PC-9 (cell line): ENCODE measurements at places on chromosomes 3 and 15. TPM values are rescaled to one million over a fixed set of nuclear protein-coding genes. Genes with fewer than 3 reads are reported as not detected.

The SLC51B gene
- total RNA-seq = not detected in 2 replicates

The LSMEM2 gene
- total RNA-seq = 0.35 and 0.55 TPM in 2 replicates

The GXYLT2 gene
- 1.7 and 2.9 TPM in 2 replicates for total RNA-seq

The TF gene
- 0.18 and 0.24 TPM in 2 replicates for total RNA-seq

The RARRES1 gene
- 9.3 and 20.5 TPM in 2 replicates for total RNA-seq

The ZNF280D gene
- 21.9 and 26.8 TPM in 2 replicates for total RNA-seq

The CEP19 gene
- total RNA-seq = 3.4 and 5.5 TPM in 2 replicates

The PCYT1A gene
- 74.4 and 91.2 TPM in 2 replicates for total RNA-seq

- no peak overlapping the region for H3K27ac ChIP-seq
- no peak overlapping the region for H3K4me3 ChIP-seq
- DNase-seq = no peak
- no peaks in the 10 kb centered on the region for H3K27me3 ChIP-seq
- H3K4me1 ChIP-seq = no peaks in the 10 kb centered on the region
- H3K36me3 ChIP-seq = no peaks in the 10 kb centered on the region
These were observed 51.7 kb downstream of the GPR176 start for GRCh38 chr15:39868396-39868795.

DNA sequence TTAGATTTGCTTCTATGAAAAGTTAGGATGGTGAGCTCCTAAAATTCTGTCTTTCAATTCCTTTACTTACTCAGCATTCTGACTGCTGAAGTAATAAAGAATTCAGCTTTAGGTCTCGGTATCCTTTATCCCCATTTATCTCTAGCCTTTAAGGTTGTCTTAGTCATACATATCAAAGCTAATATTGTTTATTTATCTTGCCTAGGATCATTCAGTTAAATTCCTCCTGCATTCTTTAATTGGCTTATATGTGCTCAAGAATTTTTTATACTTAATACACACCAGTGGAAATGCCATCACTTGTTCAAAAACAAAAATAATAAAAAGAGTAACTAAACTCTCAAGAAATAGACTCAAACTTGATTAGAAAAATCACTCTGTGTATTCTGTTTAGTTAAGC lies 507.0 kb downstream of the ZPLD1 start:
- H3K4me3 ChIP-seq = no peak overlapping the region
- H3K27me3 ChIP-seq = no peaks in the 10 kb centered on the region
- DNase-seq = no peak

DNA sequence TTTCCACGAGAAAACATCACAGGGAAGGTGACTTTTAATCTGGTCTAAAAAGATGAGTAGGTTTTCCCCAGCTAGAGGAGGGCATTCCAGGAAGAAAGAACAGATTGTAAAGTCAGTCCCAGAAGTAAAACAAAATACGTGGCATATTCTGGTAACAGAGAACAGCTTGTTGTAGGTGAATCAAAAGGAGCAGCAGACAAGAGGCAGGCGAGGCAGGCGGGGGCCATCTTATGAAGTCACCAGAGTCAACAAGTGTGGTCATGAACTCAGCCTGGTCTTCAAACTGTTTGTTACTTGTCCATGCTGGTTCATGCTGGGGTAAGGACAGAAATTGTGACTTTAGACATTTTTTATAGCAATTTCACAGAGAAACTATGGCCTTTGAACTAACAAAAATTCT lies 4.0 kb upstream of the POPDC2 start:
- no peaks in the 10 kb centered on the region for H3K4me1 ChIP-seq
- H3K27me3 ChIP-seq = no peaks in the 10 kb centered on the region
- H3K36me3 ChIP-seq = no peaks in the 10 kb centered on the region; the same call in 1 of the 2 replicates
- no peak overlapping the region for H3K27ac ChIP-seq
- no peak overlapping the region for H3K4me3 ChIP-seq

- H3K27ac ChIP-seq = no peak overlapping the region
- no peaks in the 10 kb centered on the region for H3K27me3 ChIP-seq
- DNase-seq = no peak
These were observed 36.5 kb upstream of the ZMAT3 start for GRCh38 chr3:179108086-179108485.

DNA sequence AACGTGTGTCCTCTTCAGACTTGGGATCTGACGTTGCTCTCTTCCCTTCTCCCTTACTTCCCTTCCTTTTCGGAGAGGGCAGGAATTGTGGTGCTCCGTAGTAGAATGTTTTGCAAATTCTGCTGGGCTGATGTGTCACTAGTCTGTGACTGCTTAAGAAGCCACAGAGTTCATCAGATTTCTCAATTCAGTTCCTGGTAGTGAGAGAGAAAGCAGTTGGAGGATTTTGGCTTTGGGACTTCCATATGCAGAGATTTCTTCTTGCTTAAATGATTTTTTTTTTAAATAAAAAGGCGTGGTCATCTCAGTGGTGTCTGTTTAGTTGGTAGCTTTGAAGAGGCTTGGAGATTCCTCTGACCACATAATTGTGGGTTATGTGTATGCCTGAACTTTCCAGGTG lies 10.1 kb downstream of the CEMIP start:
- H3K4me3 ChIP-seq = no peak overlapping the region
- no peak overlapping the region for H3K27ac ChIP-seq
- DNase-seq = no peak
- no peaks in the 10 kb centered on the region for H3K27me3 ChIP-seq

DNA sequence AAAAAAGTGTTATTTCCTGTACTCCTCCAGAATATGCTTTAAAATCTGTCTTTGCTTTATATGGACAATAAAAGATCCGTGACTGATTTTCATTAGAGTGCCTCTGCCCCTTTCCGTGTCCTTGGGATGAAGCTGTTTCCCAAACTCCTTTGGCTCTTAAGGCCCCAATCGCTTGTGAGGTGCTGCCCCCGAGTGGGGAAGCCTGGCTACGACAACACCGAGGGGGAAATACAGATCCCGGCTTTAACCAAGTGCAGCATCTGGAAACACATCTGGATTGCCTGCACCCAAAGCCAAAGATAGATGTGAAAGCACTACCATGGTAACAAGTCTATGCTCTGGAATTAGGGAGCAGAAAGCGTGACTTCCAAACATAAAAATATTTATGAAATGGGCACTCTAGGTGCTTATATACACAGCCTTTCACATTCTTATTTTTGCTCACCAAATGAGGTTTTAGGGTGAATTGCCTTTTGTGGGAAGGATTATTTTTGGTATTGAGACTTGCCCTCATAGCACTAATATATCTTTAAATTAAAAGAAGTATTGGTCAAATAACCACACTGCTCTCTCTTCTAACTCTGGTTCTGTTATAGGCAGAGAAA lies 40.6 kb upstream of the ADCY5 start:
- no peaks in the 10 kb centered on the region for H3K27me3 ChIP-seq
- H3K4me1 ChIP-seq = no peaks in the 10 kb centered on the region
- no peak overlapping the region for H3K4me3 ChIP-seq

- no peak for DNase-seq
- H3K27ac ChIP-seq = peak overlapping the region; percentile 55
- H3K36me3 ChIP-seq = no peaks in the 10 kb centered on the region; the same call in 1 of the 2 replicates
- no peaks in the 10 kb centered on the region for H3K27me3 ChIP-seq
These were observed 942 bp downstream of the ELP6 start for GRCh38 chr3:47512416-47513124.

DNA sequence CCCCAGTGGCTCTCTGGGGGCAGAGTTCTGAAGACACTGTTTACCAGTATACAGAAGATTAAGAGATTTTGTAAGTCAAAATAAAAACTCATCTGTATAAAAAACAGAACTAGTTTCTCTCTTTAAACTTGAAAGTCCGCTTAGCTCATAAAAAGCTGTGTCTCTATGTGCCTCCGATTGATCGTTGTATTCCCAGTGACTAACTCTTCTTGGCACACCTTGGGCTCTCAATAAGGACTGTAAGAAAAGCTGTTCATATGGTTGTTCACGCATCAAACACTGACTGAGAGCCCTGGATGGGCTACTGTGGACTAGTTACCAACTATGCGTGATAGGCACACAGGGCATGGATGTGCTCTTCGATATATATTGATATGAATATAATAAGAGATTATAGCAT lies 107.9 kb downstream of the P3H2 start:
- peak overlapping the region; percentile 74 for H3K27ac ChIP-seq
- peak overlapping the region; percentile 25; the same call in 1 of the 2 replicates for H3K4me3 ChIP-seq
- H3K36me3 ChIP-seq = no peaks in the 10 kb centered on the region

- no peak for DNase-seq
- peaks cover 12% of the 10 kb centered on the region; the same call in 1 of the 2 replicates for H3K4me1 ChIP-seq
- no peak overlapping the region for H3K27ac ChIP-seq
- no peak overlapping the region for H3K4me3 ChIP-seq
- H3K27me3 ChIP-seq = no peaks in the 10 kb centered on the region
- no peaks in the 10 kb centered on the region for H3K36me3 ChIP-seq
These were observed 121.0 kb upstream of the NUDT16 start for GRCh38 chr3:131260525-131260924.

DNA sequence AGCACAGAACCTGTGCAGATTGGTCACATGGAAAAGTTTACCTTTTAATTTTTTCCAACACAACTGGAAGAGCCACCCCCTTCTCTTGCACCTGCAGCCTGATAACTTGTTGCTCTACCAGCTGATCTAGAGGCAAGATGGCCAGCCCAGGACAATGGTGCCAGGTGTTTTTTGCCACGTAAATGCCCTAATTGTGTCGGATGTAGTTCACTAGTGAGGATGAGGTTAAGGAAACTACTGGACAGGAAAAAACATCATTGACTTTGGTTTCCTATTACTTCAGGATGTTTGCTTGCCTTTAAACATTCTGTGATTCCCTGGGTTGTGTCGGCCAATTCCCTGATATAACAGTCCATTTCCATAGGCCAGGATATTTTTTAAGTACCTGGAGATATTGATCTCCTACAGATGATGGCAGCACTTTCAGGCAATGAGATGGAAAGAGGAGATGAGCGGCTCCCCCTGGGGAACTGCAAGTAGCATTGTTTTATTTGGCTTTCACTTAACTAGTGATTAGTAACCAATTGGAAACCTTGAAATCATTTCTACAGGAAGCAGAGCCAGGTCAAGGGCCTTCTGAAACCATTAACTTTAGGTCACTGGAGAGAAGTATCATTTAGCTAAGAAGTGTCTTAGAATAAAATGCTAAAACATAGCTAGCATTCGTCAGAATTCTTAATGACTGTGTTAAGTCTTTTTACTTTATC lies 72.5 kb downstream of the OSBPL10 start:
- no peaks in the 10 kb centered on the region for H3K27me3 ChIP-seq
- DNase-seq = no peak
- H3K27ac ChIP-seq = no peak overlapping the region
- no peaks in the 10 kb centered on the region for H3K36me3 ChIP-seq
- H3K4me1 ChIP-seq = no peaks in the 10 kb centered on the region

DNA sequence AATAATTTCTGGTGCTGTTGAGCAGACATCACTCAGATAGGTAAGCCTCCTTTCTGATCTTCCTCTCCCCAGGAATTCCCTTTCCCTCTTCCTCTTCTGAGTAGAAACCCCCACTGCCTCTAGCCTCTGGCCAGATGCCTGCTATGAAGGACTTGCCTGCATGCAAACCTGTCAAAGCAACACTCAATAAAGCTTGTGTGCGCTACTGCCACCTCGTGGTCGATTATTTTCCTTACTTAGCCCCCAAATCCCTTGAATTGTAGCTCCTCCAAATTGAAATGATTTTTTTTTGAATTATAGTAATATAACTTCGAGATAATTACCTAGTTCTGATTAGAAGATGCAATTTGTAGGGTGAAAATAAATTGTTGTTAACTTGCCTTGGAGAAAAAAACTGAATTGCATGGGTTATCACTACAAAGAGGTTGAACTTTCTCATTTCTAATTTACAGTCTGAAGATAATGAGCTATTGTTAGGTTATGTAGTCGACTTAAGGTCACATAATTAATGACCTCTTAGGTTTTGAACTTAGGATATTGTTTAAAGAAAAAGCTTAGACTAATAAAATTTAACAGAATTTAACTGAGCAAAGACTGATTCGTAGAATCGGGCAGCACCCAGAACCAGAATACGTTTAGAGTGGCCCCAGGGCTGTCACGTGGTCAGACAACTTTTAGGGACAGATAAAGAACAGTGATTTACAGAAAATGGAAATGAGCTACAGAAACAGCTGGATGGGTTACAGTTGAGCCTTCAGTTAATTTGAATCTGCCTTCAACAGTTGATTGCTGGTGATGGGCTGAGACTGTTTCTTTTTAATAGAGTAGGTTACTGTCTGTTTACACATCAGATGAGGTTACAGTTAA lies 269.3 kb downstream of the ARPP21 start:
- no peaks in the 10 kb centered on the region for H3K36me3 ChIP-seq
- H3K4me1 ChIP-seq = no peaks in the 10 kb centered on the region
- H3K4me3 ChIP-seq = no peak overlapping the region
- no peak for DNase-seq
- H3K27me3 ChIP-seq = no peaks in the 10 kb centered on the region

DNA sequence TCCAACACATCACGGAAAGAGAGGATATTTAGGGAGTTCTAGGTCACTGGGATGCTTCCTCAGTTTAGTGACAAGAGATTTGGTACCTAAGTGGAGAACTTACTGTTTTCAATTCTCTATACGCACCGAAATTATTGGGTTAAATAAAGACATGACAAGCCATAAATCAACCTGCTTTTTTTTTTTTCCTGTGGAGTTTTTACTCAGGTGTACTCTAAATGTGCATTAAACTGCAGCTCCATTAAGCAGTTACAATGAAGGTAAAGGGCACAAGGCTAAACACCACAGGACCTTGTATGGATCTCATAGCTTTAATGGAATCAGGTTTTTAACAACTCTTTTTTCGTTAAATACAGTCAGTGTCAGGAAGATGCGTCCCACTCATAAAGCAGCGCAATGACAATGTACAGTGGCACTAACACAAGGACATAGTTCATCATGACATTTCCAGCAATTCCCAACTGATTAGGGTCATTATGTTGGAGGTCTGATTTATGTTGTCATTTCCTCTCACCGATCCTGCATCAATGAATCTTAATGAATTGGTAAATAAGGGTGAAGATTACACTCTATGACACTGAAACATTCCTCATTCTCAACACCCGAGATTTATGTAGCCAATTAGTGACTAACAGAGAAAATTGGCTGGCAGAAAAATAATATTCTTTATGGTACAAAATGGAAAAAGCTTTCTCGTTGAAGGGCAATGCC lies 355.2 kb downstream of the FOXP1 start:
- H3K27ac ChIP-seq = no peak overlapping the region
- no peaks in the 10 kb centered on the region for H3K36me3 ChIP-seq
- no peak overlapping the region for H3K4me3 ChIP-seq
- DNase-seq = no peak

GRCh38 chr3:19811689-19812088 lies 122.3 kb downstream of the EFHB start:
- no peaks in the 10 kb centered on the region for H3K27me3 ChIP-seq
- DNase-seq = no peak
- H3K27ac ChIP-seq = no peak overlapping the region
- H3K4me3 ChIP-seq = no peak overlapping the region

DNA sequence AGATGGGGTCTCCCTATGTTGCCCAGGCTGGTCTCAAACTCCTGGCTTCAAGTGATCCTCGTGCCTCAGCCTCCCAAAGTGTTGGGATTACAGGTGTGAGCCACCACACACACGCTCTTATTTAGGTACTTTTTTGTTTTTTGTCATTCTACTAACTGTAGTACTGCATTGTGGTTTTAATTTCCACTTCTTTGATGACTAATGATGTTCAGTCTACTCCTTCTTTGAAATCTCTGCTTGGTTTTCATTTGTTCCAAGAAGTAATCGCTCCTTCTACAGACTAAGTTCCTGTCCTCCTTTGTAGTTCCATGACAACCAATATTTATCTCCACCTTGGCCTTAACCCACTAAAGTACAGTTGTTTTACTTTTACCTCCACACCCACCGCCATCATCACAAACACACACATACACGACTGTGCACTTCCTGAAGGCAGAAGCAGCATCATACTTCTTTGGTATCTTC lies 529 bp upstream of the DLEC1 start:
- no peaks in the 10 kb centered on the region for H3K27me3 ChIP-seq
- H3K27ac ChIP-seq = no peak overlapping the region
- no peaks in the 10 kb centered on the region for H3K36me3 ChIP-seq
- peak overlapping the region; percentile 49; the same call in 1 of the 2 replicates for H3K4me3 ChIP-seq
- no peak for DNase-seq

- H3K4me1 ChIP-seq = peaks cover 20% of the 10 kb centered on the region
- DNase-seq = peak; percentile 41
- no peaks in the 10 kb centered on the region for H3K36me3 ChIP-seq
- peak within 1 kb of the TSS; percentile 74 for H3K27ac ChIP-seq
These were observed at the start of gene TTC23 for GRCh38 chr15:99249270-99249841. TSS of gene TTC23 (minus strand) at chr15:99249581. CDS start at chr15:99228712, 20,869 bp downstream.
